GM10248 (cell line): ENCODE measurements at places on chromosomes 3 and 15.
A peak's percentile ranks its signal among the peaks of the same experiment; 100 is the strongest.

GRCh38 chr15:37004373-37004869 is 95.9 kb downstream of the MEIS2 start:
- DNase-seq: no peak

DNA sequence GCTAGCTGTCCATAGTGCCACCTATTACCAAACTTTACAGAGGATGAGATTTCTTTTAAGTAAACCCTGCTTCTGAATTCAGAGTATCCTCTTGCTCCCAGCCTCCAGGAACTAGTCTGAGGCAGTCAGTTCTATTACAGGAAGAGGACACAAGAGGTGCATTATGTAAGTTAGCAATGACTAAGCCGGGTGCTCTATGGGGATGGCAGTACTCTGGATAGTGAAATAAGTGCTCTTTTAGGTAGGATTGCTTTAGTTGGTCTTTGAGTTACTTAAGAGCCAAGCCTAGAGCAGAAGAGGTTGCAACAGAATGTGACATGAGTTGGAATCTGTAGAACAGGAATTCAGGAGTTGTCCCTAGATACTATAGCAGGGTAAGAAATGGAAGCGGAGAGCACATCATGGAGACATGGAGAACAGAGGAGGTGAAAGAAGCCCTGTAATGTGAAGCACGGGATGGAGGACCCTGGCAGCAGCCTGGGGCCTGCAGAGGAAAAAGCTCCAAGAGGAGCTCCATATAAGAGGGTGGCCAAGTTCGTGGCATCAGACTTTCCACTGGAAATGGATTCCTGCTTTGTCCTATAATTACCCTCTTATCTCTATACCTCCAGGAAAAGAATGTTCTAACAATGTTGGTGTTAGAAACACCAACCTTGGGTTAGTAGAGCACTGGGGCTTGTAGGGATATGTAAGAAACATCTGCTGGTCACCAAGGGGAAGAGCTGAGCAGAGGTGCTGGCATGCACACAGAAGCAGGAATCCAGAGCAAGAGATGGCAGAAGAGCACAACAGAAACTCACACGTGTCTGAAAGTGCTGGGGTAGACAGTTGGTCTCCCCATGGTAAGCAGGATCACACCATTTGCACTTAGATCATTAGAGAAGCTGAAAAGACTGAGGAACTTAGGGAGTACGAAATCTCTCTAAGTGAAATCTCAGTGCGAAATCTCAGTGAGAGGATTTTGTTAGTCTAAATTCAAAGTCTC is 851.1 kb downstream of the FHIT start:
- DNase-seq: no peak

DNA sequence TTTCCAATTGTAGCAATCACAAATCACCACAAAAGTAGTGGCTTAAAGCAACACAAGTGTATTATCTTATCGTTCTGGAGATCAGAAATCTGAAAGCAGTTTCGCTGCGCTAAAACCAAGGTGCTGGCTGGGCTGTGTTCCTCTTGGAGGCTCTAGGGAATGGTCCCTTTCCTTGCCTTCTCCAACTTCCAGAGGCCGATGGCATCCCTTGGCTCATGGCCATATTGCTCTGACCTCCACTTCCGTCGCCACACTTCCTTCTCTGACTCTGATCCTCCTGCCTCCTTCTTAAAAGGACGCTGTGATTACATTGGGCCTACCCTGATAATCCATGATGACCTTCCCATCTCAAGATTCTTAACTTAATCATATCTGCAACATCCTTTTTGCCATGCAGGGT is 10.7 kb upstream of the PAQR5 start:
- no peak for DNase-seq

DNA sequence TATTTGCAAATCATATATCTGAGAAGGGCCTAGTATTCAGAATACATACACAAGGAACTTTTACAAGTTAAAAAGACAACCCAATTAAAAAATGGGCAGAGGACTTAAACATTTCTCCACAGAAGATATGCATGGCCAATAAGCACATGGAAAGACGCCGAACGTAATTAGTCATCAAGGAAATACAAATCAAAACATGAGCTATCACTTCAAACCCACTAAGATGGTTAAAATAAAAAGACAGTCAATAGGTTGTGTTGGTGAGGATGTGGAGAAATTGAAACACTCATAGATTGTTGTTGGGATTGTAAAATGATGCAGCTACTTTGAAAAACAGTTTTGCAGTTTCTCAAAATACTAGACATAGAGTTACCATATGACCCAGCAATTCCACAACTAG is 61.2 kb upstream of the NEO1 start:
- DNase-seq: no peak

GRCh38 chr3:148970271-148970670 is 21.1 kb upstream of the GYG1 start:
- no peak for DNase-seq

- no peak for DNase-seq
Measured at GRCh38 chr3:21226086-21226485, 524.9 kb downstream of the ZNF385D start.

GRCh38 chr3:14371573-14372474 is 30.6 kb upstream of the SLC6A6 start:
- peak; percentile 43 for DNase-seq
